ENCODE measurements at places on chromosomes 1 and 21. TPM values are rescaled to one million over a fixed set of nuclear protein-coding genes. Genes with fewer than 3 reads are reported as not detected.

Gene USH2A
- under 0.01 TPM for total RNA-seq

GRCh38 chr1:79304131-79304530 lies 297.6 kb upstream of the ADGRL4 start:
- H3K27me3 ChIP-seq = no peaks in the 10 kb centered on the region
- H3K36me3 ChIP-seq = no peaks in the 10 kb centered on the region
- H3K4me1 ChIP-seq = no peaks in the 10 kb centered on the region
- H3K4me3 ChIP-seq = no peak overlapping the region

GRCh38 chr21:33975548-33976081 lies 60.0 kb upstream of the ATP5PO start:
- no peak overlapping the region for H3K4me3 ChIP-seq
- H3K36me3 ChIP-seq = no peaks in the 10 kb centered on the region
- H3K27ac ChIP-seq = peak overlapping the region; percentile 39
- peaks cover 16% of the 10 kb centered on the region for H3K4me1 ChIP-seq

Gene HES5
- 0.19 TPM for total RNA-seq

DNA sequence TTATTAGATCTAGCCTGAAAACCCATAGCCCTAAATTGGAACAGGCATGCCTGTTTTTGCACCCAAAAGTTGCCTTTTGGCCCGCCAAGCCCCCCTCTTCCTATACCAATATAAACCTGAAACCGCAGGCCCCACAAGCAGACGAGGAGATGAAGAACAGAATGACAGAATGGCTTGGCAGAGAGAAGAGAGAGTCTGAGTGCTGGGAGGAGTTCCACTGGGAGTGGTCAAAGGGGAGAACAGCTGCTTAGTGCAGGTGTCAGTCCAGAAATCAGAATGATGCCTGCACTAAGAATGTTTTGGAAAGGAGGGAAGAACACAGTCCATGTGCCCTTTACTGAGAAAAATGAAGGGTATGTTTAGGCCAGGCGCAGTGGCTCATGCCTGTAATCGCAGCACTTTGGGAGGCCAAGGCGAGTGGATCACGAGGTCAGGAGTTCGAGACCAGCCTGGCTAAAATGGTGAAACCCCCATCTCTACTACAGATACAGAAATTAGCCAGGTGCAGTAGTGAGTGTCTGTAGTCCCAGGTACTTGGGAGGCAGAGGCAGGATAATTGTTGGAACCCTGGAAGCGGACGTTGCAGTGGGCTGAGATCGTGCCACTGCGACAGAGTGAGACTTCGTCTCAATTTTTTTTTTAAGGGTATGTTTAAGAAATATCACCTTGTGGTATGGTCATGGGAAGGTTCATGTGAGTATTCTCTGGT lies 9.4 kb downstream of the DYRK1A start:
- no peak for DNase-seq
- no peaks in the 10 kb centered on the region for H3K36me3 ChIP-seq
- H3K27me3 ChIP-seq = no peaks in the 10 kb centered on the region
- H3K27ac ChIP-seq = no peak overlapping the region
- H3K4me3 ChIP-seq = no peak overlapping the region

DNA sequence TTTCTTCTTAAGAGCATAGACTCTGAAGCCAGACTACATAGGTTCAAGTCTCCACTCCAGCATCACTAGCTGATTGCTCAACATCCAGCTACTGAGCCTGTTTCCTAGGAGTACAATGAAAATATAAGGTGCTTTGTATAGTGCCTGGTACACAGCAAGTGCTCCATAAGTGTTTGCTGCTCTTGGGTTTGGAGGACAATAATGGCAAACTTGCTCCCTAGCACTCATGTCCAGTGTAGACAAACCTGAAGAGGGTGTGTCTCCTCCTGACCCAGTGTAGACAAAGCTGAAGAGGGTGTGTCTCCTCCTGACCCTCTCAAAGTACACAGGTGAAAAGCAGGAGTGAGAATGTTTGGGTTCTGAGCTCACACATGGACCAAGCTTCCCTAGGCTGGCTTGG lies 10.5 kb upstream of the ECE1 start:
- H3K36me3 ChIP-seq = no peaks in the 10 kb centered on the region
- H3K4me1 ChIP-seq = peaks cover 39% of the 10 kb centered on the region
- H3K4me3 ChIP-seq = no peak overlapping the region
- no peak for DNase-seq
- H3K27me3 ChIP-seq = no peaks in the 10 kb centered on the region

GRCh38 chr1:24713176-24713575 lies 32.1 kb upstream of the CLIC4 start:
- H3K27me3 ChIP-seq = no peaks in the 10 kb centered on the region
- no peaks in the 10 kb centered on the region for H3K36me3 ChIP-seq
- DNase-seq = no peak
- no peak overlapping the region for H3K27ac ChIP-seq

DNA sequence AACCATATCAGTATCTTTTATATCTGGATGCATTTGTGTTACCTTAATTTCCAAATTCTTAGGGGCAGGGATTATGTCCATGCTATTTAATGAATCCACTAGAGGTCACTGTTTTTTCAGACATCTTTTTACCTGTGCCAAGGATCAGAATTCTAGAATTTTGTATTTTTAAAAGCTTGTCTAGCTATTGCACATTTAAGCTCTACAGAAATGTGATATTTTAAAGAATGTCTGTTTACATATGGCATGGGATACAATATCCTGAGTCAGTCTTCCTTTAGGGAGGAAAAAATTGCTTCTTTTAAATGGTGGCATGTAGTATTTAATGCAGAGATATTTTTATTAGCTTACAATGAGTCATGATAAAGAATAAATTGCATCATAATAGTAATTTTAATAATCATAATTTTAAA lies 11.3 kb downstream of the RPAP2 start:
- H3K27me3 ChIP-seq = no peaks in the 10 kb centered on the region
- no peak overlapping the region for H3K4me3 ChIP-seq
- H3K27ac ChIP-seq = no peak overlapping the region
- no peaks in the 10 kb centered on the region for H3K4me1 ChIP-seq
- H3K36me3 ChIP-seq = peaks cover 37% of the 10 kb centered on the region

DNA sequence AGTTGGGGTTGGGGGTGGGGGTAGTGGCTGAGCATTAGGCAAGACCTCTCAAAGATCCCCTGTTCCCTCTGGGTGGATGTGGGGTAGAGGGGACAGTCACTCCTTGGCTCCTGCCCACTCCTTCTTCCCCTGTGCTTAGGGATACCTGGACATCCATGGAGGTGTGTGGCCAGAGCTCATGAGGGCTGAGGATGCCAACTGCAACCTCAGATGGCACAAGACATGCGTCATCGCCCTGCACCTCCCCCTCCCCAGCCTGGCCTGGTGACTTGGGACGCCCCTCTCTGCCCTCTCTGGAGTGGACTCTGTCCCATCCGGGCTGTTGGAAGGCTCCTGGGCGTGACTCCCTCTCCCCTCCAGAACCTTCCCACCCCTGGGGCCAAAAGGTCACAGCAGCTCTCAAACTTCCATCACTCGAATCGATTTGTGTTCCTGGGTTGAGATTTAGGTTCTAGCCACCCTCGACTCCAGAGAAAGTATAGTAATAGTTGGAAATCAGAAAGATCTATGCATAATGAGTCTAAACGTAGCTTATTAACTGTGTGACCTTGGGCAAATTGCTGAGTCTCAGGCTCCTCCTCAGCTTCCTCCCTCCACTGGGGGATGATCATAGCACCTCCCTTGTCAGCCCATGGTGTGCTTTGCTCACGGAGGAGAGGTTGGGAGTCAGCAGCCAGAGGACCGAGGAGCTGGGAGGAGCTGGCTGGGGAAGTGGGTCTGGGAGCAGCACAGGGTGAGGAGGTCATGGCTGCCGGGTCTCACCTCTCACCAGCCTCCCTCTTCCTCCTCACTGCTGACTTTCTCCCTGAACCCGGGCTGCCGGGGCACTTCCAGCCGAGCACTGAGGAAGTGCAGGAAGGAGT lies 2.2 kb upstream of the PTPN7 start:
- H3K4me3 ChIP-seq = no peak overlapping the region
- no peak for DNase-seq
- no peaks in the 10 kb centered on the region for H3K4me1 ChIP-seq
- no peaks in the 10 kb centered on the region for H3K36me3 ChIP-seq
- no peak overlapping the region for H3K27ac ChIP-seq
- H3K27me3 ChIP-seq = no peaks in the 10 kb centered on the region

DNA sequence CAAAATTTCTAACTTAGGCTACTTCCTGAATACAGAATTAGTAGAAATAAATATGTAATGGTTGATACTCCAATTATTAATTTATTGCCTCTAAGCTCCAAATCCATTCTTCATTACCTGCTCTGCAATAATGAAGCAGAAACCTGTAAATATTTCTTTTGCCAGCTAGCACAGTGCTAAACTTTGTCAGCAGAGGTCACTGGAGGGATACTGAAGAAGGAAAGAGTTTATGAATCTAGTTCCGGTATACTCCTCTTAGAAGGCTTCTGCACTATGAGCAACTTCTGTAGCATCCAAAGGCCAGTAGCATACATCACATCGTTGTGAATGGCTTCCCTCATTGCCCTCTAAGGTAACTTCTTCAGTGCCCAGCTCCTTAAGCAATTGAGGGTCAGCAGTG lies 81.0 kb upstream of the LHX8 start:
- no peak overlapping the region for H3K27ac ChIP-seq
- no peaks in the 10 kb centered on the region for H3K27me3 ChIP-seq
- no peaks in the 10 kb centered on the region for H3K36me3 ChIP-seq
- DNase-seq = no peak
- no peaks in the 10 kb centered on the region for H3K4me1 ChIP-seq
